ENCODE measurements at places on chromosomes 1 and 21.
A peak's percentile ranks its signal among the peaks of the same experiment; 100 is the strongest.

GRCh38 chr1:56073206-56073605 is 506.2 kb downstream of the PLPP3 start:
- H3K27ac ChIP-seq: no peak overlapping the region
- no peaks in the 10 kb centered on the region for H3K36me3 ChIP-seq
- H3K27me3 ChIP-seq: no peaks in the 10 kb centered on the region
- DNase-seq: no peak
- H3K4me1 ChIP-seq: no peaks in the 10 kb centered on the region
- H3K4me3 ChIP-seq: no peak overlapping the region

GRCh38 chr1:229318056-229318455 is 24.8 kb downstream of the CCSAP start:
- H3K36me3 ChIP-seq: peaks cover 37% of the 10 kb centered on the region
- no peaks in the 10 kb centered on the region for H3K4me1 ChIP-seq
- DNase-seq: no peak
- no peaks in the 10 kb centered on the region for H3K27me3 ChIP-seq

DNA sequence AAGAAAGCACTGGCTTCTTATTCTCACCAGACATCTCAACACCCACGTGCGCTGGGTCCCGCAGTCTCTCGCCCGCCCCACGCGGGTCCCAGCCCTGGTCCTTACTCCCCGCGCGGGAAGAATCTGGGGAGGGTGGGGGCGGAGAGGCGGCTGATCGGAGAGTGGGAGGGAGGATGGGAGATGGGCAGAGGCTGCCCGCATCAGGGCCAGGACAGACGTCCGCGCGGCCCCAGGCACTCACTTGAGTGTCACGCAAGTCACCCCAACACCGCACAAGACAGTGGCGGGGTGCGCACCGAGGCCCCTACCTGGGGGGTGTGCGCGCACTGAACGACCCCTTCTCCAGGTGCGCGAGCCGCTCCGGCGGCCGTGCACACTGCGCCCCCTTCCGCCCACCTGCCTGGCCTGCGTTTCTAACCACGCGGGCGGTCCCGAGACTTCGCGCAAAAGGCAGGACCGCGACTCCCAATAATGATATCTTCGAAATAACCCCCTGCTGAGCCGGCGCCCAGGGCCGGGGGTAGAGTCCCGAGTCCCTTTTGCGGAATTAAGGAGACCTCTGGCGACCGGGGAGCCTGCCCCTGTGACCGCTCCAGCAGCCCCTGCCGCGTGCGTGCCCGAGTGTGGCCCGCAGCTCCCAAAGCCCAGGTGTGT is 6.0 kb upstream of the SIM2 start:
- no peak for DNase-seq
- no peak overlapping the region for H3K4me3 ChIP-seq
- H3K4me1 ChIP-seq: peaks cover 17% of the 10 kb centered on the region
- peak overlapping the region; percentile 22 for H3K27ac ChIP-seq
- no peaks in the 10 kb centered on the region for H3K36me3 ChIP-seq

GRCh38 chr21:41913230-41913629 is 34.1 kb upstream of the PRDM15 start:
- DNase-seq: no peak
- H3K4me3 ChIP-seq: no peak overlapping the region
- H3K4me1 ChIP-seq: no peaks in the 10 kb centered on the region
- H3K27ac ChIP-seq: no peak overlapping the region
- peaks cover 59% of the 10 kb centered on the region for H3K36me3 ChIP-seq

DNA sequence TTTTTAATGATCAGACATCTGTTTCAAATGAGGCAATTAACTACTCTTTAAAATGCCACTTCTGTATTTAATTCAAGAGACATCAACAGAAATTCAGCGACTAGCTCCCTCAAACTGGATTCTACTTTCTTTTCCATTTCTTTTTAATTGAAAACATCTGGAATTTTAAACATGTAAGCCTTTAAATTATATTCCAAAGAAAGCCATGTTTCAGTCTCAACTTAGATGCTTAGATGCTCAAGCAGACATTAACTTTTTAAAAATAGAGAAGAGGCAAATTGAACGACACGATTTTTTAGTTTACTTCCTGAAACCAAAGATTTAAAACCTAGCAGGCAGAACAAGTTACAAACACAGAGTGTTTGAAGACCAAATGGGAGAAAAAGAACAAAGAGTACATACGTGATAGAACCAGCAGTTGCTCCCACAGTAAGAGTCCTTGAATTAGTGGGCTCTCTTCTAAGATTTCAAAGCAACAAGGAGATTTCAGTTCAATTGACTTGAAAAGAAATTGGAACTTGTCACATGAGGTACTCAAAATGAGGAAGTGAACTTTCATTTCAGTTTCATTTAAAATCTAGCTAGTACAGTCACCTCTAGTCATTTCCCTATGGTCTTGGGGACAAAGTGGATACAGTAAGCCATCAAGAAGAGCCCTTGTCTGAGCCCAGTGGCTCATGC is at the start of gene CTSS:
CTSS (minus strand) TSS at position 483 of the 681 bp plus-strand sequence. CDS start 1,015 bp downstream, outside the sequence.
- H3K36me3 ChIP-seq: peaks cover 27% of the 10 kb centered on the region
- H3K4me3 ChIP-seq: peak within 1 kb of the TSS; percentile 94
- H3K27me3 ChIP-seq: no peaks in the 10 kb centered on the region
- H3K27ac ChIP-seq: peak within 1 kb of the TSS; percentile 98

GRCh38 chr1:87953121-87953520 is 624.4 kb downstream of the LMO4 start:
- no peaks in the 10 kb centered on the region for H3K36me3 ChIP-seq
- H3K27me3 ChIP-seq: peaks cover 21% of the 10 kb centered on the region
- H3K4me1 ChIP-seq: no peaks in the 10 kb centered on the region
- no peak overlapping the region for H3K4me3 ChIP-seq
- H3K27ac ChIP-seq: no peak overlapping the region

DNA sequence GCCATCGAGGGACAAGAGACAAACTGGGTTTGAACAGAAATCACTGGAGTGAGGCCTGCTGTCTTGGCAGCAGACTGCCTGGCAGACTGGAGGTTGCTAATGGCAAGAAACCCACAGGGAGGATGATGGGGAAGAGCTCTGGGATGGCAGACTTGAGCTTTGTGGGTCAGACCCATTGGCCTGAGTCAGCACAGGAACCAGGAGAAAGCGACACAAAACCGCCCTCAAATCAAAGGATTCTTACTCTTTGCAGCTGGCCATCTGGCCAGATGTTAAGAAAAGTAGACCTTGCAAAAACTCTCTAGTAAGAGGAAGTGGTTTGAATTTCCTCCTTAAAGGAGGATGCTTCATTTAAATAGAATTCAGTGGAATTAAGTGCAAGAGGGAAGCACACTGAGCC is 195.2 kb upstream of the JUN start:
- no peak overlapping the region for H3K27ac ChIP-seq
- H3K36me3 ChIP-seq: no peaks in the 10 kb centered on the region

DNA sequence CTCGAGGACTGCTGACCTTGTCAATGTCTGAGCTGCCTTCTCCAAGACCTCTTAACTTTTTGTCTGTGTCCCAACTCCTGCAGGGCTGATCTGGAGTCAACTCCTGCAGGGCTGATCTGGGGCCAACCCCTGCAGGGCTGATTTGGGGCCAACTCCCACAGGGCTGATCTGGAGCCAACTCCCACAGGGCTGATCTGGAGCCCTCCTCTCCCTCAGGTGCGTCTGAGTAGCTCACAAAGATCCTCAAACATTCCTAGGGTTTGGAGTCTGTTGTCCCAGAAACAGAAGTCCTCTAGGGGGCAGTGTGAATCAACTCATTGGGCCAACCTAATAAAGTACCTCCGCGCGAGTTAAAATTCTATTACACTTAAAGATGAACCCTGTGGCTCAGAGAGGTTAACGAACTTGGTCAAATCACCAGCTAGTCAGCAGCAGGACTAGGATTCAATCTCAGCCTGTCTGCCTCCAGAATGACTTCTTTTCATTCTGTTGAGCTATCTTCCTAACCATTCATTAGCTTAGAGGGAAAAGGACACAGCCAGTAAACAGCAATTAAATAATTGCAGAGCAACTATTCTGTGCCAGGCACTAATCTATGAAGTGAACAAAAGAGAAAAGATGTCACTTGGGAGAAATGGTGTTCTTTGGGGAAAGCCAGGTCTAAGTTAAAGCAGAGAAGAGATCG is 17.2 kb upstream of the RLF start:
- H3K27ac ChIP-seq: no peak overlapping the region
- H3K36me3 ChIP-seq: no peaks in the 10 kb centered on the region
- H3K4me1 ChIP-seq: peaks cover 12% of the 10 kb centered on the region
- peak; percentile 52 for DNase-seq
- H3K4me3 ChIP-seq: no peak overlapping the region

GRCh38 chr1:94535879-94536278 is 5.7 kb downstream of the F3 start:
- H3K36me3 ChIP-seq: no peaks in the 10 kb centered on the region
- no peak overlapping the region for H3K4me3 ChIP-seq
- H3K4me1 ChIP-seq: peaks cover 2% of the 10 kb centered on the region
- no peak overlapping the region for H3K27ac ChIP-seq
- DNase-seq: no peak
- peaks cover 55% of the 10 kb centered on the region for H3K27me3 ChIP-seq

DNA sequence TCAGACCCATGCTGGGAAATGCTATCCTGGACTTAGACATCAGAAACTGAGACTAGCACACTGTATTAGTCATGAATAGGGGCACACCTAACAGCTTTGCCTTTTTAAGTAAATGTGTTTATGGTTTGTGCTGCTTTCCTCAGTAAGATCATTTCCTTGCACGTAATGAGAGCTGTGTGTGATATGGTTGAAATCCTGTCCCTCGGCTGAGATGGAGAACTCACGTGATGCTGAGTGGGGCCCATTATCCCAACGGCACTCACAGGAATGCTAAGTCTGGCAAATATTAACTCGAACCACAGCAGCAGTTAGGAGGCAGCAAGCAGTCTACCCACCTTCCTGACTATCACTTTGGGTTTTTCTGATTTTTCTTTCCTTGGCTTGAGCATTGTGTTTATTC is 38.2 kb downstream of the BCL9 start:
- H3K36me3 ChIP-seq: no peaks in the 10 kb centered on the region
- DNase-seq: no peak
- H3K4me3 ChIP-seq: peak overlapping the region; percentile 50
- H3K27me3 ChIP-seq: peaks cover 28% of the 10 kb centered on the region

- no peak for DNase-seq
- H3K4me1 ChIP-seq: peaks cover 51% of the 10 kb centered on the region
- peak overlapping the region; percentile 95 for H3K4me3 ChIP-seq
Measured at GRCh38 chr1:37858931-37859506, 373 bp downstream of the MTF1 start.

DNA sequence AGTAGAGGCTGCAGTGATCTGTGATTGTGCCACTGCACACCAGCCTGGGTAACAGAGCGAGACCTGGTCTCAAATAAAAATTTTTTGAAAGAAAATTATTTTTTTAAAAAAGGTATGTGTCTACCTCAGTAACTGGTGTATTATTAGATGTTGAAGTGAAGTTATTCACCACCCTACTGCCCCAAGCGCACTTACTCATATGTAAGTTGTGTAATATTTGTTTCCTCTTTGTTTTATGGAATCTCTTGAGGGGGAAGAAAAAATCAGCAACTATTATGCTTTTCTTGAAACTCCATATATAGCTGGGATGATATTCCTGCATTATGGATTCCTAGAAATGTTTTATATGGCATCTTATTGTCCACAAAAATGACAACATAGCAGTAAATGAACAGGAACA is 21.3 kb downstream of the RBM15 start:
- H3K4me3 ChIP-seq: no peak overlapping the region
- no peak overlapping the region for H3K27ac ChIP-seq
- no peak for DNase-seq
- H3K4me1 ChIP-seq: peaks cover 25% of the 10 kb centered on the region
- H3K36me3 ChIP-seq: peaks cover 70% of the 10 kb centered on the region

- H3K27ac ChIP-seq: peak overlapping the region; percentile 28
- H3K27me3 ChIP-seq: peaks cover 6% of the 10 kb centered on the region
- no peak overlapping the region for H3K4me3 ChIP-seq
- DNase-seq: no peak
- H3K36me3 ChIP-seq: no peaks in the 10 kb centered on the region
Measured at GRCh38 chr1:224503161-224504118, 68.8 kb upstream of the WDR26 start.

DNA sequence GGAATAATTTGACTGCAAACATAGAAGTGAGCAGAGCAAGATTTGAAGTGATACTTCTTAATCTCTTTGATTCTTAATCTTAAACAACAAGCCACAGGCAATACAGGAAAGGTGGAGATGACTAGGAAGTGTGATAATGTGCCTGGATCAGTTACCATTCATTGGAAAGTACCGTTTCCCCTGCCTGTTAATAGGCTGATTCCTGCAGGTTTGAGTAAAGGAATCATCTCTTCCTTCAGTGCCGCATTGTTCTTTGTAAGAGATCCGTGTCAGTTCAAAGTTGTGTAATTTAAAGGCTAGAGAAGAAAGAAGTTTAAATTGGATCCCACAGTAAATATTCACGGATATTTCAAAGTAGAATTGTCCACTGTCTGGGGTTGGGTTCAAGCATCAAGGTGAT is 43.5 kb upstream of the BCL10 start:
- H3K4me3 ChIP-seq: no peak overlapping the region
- no peaks in the 10 kb centered on the region for H3K36me3 ChIP-seq
- H3K4me1 ChIP-seq: peaks cover 13% of the 10 kb centered on the region
- H3K27me3 ChIP-seq: peaks cover 65% of the 10 kb centered on the region

DNA sequence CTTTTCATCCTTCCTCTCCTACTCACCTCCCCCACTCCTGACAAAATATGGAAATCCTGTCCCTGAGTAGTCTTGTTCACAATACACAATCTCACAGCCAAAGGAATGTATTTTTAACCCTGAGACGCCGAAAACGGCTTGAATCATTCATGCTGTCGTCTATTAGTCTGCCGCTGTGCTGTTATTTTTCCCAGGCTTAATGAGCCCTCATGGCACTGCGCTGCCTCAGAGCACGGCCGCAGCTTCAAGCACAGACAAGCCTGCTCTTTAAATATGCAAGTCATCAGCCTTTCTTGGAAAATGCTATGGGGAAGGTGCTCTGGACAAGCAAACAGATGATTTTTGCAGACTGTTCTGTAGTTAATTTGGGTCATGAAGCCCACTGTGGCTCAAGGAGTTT is 302.7 kb downstream of the DISC1 start:
- H3K27me3 ChIP-seq: no peaks in the 10 kb centered on the region
- no peak for DNase-seq
- H3K36me3 ChIP-seq: no peaks in the 10 kb centered on the region
- H3K4me3 ChIP-seq: no peak overlapping the region

DNA sequence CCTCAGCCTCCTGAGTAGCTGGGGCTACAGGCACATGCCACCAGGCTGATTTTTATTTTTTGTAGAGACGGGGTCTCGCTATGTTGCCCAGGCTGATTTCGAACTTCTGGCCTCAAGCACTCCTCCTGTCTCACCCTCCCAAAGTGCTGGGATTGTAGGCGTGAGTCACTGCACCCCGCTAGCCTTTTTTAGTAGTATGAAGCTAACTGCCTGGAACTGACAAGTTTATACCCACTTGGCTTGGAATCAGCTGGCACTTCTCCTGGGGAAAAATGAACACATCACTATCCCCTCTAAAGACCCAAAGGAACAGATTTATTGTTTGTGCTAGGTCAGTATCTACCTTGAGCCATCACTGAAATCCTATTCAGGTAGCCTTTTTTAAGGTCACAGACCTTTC is 19.0 kb downstream of the TMEM63A start:
- H3K27ac ChIP-seq: peak overlapping the region; percentile 38
- peaks cover 42% of the 10 kb centered on the region for H3K4me1 ChIP-seq
- no peak overlapping the region for H3K4me3 ChIP-seq
- peaks cover 85% of the 10 kb centered on the region for H3K36me3 ChIP-seq

- H3K4me3 ChIP-seq: no peak overlapping the region
- H3K27me3 ChIP-seq: peaks cover 30% of the 10 kb centered on the region
- peak; percentile 33 for DNase-seq
- no peaks in the 10 kb centered on the region for H3K4me1 ChIP-seq
- no peak overlapping the region for H3K27ac ChIP-seq
- H3K36me3 ChIP-seq: no peaks in the 10 kb centered on the region
Measured at GRCh38 chr1:201348211-201348566, 29.3 kb downstream of the TNNT2 start.

All from activated T-cell treated with anti-CD3 and anti-CD28 coated beads, Interleukin-2, amount 50 U/mL, for 24 hours (primary cell).